ENCODE measurements at places on chromosomes 6 and 20. TPM values are rescaled to one million over a fixed set of nuclear protein-coding genes. Genes with fewer than 3 reads are reported as not detected.

- DNase-seq = no peak
These were observed 160.0 kb downstream of the TBXT start for GRCh38 chr6:166007349-166008263.

The SEL1L2 gene
- total RNA-seq = not detected

DNA sequence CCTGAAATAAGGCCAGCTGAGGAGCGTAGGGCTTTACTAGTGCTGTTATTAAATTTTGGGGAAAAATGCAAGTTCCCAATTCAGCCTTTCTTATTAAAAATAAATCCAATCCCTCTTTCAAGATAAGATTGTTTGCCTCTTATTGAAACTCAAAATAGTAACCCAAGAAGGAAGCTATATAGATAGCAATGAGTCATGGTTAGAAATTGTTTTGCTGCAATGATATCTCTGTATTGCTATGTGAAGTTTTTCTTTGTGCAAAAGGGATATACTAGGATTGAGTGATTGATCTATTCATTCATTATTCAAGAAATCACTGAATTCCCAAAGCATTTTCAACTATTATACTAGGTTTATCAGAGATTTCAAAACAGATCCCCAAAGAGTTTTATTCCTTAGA, 93.0 kb upstream of the HDAC2 start:
- DNase-seq = no peak

GRCh38 chr20:49009899-49010631, 36.0 kb upstream of the CSE1L start:
- no peak for DNase-seq

DNA sequence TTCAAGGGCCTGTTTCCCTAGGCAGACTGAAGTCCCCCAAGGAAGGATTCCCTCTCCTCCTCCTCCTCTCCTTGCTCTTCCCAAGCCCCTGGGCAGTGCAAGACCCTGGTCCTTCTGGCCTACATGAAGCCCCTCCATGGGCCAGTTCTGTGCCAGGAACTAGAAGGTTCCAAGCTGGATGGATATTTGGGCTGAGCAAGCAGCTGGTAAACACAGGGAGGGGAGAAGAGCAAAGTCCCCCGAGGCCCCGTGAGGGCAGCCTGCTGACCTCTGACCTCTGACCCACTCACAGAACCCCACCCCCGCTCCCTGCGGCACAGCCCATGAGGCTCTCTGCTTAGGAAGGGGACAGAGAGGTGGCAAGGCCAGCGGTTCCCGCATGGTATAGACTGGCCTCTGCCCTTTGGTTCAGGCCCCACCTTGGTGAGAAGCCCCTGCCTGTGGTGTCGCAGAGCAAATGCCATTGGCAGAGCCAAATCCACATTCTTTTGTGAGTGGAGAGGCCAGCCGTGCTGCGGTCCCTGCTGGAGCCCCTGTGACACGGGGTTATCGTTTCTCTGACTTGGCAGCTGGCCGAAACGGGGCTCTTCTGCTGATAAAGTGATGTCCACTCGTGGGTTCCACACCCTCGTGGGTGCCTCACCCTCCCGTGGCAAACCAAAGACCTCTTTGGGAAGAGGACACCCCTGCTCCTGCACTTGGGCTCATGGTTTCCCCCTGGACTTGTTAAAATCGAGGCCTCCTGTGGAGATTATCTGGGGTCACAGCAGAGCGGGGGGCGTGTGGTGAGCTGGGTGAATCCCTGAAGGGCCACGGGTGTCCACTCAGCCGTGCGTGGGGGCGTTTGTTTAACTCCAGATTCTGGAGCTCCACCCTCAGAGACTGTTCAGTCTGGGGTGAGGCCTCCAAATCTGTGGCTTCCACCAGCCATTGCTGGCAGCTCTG, 2.1 kb upstream of the CHRNA4 start:
- DNase-seq = no peak
